ENCODE measurements at places on chromosomes 12 and 14.
A peak's percentile ranks its signal among the peaks of the same experiment; 100 is the strongest.

GRCh38 chr12:51341251-51342007, 5.0 kb downstream of the CELA1 start:
- peak; percentile 74 for DNase-seq

- no peak for DNase-seq
Observed at GRCh38 chr12:105878964-105879363, 259.8 kb downstream of the NUAK1 start.

DNA sequence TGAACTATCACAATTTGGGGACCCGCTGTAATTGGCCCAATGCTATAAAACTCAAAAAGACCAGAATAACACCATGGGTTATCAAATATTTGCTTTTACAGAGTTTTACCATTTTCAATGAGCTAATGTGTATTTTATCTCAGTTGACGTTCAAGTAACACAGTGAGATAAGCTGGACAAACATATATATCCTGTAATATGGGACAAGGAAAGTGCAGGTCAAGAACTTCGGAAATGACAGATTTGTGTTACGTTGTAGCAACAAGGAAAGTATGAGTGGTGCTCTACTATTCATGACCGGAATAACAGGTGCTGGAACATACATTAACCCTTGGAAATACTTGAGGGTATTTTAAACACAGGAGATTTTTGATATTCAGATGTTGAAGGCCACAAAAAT, 566.4 kb upstream of the FLRT2 start:
- no peak for DNase-seq

- no peak for DNase-seq
Observed at GRCh38 chr12:120100630-120101029, 15.9 kb downstream of the RAB35 start.

- no peak for DNase-seq
Observed at GRCh38 chr14:63855281-63855680, 2.5 kb downstream of the SYNE2 start.

DNA sequence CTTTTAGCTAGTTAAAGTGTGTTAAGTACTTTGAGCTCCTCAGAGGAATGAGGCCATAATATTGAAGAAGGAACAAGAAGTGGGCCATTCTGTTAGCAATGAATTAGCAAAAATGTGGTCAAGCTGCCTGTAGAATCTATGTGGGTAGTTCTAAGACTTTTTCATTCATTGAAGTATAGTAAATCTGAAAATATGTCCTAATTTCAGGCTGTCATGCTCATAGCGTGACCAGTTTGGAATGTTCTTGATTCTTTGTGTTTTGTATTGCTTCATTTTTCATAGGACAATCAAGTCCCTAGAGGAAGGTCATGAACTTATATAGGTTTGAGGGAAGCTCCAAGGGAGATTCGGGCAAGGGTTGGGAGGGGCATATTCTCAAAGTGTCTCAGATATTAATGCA, 11.4 kb downstream of the ATP23 start:
- DNase-seq, result no peak

DNA sequence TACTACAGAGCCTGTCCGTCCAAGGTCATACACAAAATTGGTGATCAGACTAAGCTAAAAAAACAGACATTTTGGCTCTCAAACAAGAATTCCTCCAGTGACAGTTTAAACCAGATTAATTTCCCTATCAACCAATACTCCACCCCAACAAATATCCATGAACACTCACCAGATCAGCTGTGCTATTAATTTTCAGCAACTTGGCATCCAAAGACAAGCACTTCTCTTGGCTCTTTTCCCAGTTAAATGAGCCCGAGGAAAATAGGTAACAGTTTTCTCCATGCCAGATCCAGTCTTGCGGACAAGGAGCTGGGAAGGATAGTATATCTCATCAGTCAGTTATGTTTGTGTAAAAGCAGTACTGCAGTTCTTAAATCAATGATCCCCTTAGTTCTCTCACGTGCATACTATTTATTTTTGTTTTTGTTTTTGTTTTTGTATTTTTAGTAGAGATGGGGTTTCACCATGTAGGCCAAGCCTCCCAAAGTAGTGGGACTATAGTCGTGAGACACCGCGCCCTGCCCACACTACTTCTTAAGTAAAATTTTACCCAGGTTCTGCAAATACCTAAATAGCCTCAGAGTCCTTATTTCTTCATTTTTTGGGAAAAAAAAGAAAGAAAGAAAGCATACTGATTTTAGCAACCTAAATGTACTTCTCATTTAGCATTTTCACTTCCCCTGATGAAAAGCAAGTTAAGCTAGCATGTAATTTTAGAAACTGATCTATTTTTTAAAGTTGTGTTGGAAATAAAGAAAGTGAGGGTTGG, 11.1 kb downstream of the OLR1 start:
- no peak for DNase-seq

GRCh38 chr12:93682846-93683261, 5.7 kb downstream of the CRADD start:
- DNase-seq, result no peak

- DNase-seq, result no peak
Observed at GRCh38 chr12:114876968-114877680, 193.1 kb upstream of the TBX3 start.

- DNase-seq, result no peak
Observed at GRCh38 chr14:99570544-99571302, 33.3 kb downstream of the CCDC85C start.

- peak; percentile 12 for DNase-seq
Observed at GRCh38 chr12:22333186-22333712, 1.3 kb downstream of the ST8SIA1 start.

GRCh38 chr14:101078170-101078891, 174.8 kb upstream of the RTL1 start:
- DNase-seq, result no peak

- no peak for DNase-seq
Observed at GRCh38 chr12:102539651-102540553, 59.5 kb upstream of the IGF1 start.

- DNase-seq, result no peak
Observed at GRCh38 chr12:121524196-121524916, 56.5 kb downstream of the KDM2B start.

GRCh38 chr14:71143381-71144290, 236.4 kb downstream of the PCNX1 start:
- DNase-seq, result peak; percentile 43

GRCh38 chr14:100605706-100606686, 18.8 kb upstream of the BEGAIN start:
- DNase-seq, result no peak

DNA sequence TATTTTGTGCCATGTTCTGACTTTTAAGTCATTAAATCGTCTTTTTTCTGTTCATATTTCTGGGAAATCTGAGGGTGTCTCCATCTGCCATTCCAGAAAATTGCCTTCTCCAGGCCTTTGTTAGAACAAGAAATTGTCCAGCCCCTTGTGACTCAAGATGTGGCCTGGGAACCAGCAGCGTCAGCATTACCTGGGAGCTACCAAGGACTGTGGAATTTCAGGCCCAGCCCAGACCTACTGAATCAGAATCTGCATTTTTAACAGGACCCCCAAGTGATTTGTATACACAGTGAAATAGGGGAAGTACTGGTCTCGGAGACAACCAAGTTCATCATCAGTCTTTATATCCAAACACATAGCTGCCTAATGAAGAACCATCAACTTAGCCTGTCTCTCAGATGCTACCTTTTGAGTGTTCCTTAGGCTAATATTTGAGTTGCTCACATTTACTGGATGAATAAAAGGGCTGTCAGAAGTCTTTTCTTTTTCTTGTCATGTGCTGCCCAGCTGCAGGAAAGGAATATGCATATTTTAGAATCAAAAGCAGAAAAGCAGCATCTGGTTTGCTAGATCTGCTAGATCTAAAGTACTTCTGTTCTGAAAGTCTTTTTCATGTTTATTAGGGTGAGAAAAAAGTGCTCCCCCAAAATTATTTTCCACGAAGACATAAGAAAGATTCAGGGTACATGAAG, 21.2 kb downstream of the GPHB5 start:
- DNase-seq, result no peak

GRCh38 chr14:35532783-35533356, 1.1 kb upstream of the INSM2 start:
- DNase-seq, result no peak
